Activated CD4-positive, alpha-beta T cell treated with anti-CD3 and anti-CD28 coated beads, Interleukin-10, Interleukin-2, amounts not matched to agents 100 ng/mL and 50 ng/mL, durations not matched to agents 16 hours and 8 hours (primary cell): ENCODE measurements at places on chromosomes 2 and 18.

GRCh38 chr2:3460156-3460555 is 59.2 kb downstream of the ADI1 start:
- DNase-seq, result no peak

DNA sequence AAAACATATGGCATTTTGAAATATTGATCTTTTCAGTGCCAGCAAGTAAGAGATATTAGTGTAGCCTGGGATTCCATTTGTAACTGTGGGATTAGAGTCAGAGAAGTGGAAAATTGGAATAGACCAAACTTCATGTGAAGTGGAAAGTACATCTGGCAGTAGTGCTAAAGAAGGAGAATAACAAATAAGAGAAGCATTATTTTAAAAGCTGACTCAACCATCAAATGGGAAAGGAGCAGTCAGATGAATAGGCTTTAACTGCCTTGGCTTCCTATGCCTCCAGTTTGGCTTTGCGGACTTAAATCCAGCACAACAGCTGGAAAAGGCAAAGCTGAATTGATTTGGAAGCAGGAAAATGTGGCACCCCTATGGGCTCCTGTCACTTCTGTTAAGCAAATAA is 623.1 kb downstream of the TSN start:
- DNase-seq, result no peak

- no peak for DNase-seq
These were observed 1.5 kb downstream of the ACKR3 start for GRCh38 chr2:236571145-236571544.

DNA sequence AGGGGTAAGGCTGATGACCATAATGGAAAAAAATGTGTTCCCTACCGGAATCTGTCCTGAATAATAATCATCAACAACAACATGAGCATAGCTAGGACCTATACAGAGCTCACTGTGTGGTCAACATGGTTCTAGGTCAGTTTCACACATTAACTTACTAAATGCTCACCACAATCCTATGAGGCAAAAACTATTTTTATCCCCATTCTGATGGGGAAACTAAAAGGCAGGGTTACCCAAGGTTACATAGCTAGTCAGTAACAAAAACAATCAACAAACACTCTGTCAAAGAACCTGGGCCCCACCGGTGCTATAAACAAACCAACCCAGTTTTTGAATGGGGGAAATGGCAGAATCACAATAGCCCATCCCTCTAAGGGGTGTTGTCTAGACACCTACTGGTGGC is 40.1 kb downstream of the AOX1 start:
- no peak for DNase-seq

DNA sequence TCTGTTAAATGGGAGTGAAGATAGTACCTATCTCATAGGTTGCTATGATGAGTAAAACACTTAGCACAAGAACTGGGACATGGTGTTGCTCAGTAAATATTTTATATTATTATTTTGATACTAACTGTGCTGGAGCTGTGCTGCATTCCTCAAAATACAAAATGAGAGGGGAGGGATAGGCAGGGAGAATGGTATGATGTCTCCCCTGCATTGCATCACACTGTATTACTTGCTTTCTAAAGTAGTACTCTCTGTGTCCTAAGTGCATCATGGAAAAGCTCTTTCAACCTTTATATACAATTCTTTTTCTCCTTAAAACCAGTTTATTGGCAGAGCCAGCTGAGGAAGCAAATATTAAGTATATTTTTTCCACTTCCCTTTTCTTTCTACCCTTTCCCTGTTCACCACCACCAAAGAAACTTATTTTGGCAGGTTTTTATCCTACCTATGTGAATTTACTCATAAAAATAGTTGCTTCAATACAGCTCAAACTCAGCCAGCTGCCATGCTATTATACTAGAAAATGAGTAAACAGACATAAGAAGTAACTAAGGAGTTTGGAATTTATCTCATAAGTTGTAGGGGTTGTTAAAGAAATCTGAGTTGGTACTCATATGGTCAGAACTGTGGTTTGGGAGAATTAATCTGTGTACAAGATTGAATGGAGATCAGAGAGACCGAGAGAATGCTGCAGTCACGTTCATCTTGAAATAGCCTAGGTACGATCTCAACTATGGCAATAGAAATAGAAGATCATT is 60.3 kb downstream of the EHBP1 start:
- no peak for DNase-seq

DNA sequence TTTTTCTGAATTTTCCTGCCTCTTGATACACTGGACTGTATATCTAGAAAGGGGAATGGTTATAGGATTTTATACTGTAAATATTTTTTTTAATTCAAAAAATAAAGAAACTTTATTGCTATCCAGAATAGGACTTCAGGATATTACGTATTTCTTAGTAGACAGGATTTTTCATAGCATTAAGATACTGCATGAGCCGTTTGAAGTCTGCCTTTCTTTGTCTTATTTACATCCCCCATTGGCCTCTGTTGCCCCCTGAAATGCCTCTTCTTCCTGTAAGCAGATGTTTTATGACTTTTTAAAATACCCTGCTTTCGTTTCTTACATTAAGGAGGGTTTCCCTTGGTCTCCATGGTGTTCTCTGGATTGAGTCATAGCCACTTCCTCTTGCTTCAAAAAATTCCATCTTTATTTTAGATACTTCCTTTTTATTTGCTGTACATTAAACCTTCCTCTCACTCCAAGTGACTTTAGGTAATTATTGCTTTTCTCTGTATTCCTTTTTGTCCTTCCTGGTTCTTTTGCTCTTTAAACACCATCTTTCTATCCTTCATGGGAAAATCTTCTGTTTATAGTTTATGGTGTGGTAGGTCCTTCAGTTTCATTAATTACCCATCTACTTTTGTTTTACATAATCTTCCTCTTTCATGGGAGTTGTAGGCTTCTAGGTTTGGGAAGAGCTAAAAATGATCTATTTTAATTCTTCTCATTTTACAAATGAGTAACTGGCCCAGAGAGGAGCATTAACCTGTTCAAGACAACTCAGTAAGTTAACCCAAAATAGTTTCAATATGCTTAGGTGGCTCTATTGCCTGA is 72.6 kb downstream of the ZNF532 start:
- no peak for DNase-seq

GRCh38 chr2:170736628-170737027 is 21.5 kb downstream of the SP5 start:
- DNase-seq, result no peak

GRCh38 chr18:36396190-36396589 is 98.7 kb downstream of the FHOD3 start:
- no peak for DNase-seq
